CD4-positive, alpha-beta T cell treated with Interleukin-21 for 1 hour (primary cell): ENCODE measurements at places on chromosomes 5 and 9.

- DNase-seq: no peak
Observed at GRCh38 chr9:36862206-36863145, 171.6 kb downstream of the PAX5 start.

- no peak for DNase-seq
Observed at GRCh38 chr5:174386846-174387245, 337.5 kb upstream of the MSX2 start.

- DNase-seq: no peak
Observed at GRCh38 chr5:10017786-10018185, 231.9 kb downstream of the ATPSCKMT start.

DNA sequence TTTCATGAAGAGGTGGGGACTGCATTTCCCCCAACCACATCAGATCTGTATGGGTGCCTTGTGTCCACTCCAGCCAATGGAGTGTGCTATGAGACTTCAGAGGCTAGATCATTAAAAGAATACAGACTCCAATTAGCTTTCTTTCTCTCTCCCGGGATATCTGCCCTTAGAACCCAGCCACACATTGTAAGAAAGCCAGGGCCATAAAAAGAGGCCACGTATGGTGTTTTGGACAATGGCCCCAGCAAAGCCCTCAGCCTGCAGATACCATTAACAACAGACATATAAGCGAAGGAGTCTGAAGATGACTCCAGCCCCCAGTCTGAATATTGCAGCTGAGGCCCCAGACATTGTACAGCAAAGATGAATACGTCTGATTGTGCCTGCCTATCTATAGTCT is 21.5 kb downstream of the IL6ST start:
- no peak for DNase-seq

DNA sequence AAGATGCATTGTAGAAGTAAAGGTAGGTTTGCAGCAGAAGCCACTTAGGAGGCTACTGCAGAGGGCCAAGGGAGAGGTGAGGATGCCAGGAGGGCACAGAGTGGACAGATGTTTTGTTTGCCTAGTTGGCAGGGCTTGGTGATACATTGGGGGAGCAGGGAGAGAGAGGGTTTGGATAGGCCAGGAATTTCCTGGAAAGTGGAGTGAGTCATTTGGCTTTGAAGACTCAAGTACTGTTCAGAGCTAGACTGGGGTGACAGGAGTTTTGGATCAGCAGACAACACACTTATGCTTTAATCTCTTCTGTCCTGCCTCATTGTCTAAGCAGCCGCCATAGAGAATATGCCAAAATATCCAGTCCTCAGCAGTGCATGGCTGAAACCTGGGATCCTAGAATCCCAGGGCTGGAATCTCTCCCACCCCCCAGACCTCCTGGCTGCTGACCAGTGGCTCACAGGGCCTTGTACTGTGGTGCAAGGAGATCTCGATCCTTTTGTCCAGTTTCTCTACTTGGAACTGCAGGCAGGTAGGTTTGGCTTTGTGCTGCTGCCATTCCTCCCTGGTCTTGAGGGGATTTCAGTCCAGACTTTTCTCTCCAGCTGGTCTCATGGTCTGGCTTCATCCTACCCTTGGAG is 11.0 kb downstream of the TMEM268 start:
- no peak for DNase-seq

DNA sequence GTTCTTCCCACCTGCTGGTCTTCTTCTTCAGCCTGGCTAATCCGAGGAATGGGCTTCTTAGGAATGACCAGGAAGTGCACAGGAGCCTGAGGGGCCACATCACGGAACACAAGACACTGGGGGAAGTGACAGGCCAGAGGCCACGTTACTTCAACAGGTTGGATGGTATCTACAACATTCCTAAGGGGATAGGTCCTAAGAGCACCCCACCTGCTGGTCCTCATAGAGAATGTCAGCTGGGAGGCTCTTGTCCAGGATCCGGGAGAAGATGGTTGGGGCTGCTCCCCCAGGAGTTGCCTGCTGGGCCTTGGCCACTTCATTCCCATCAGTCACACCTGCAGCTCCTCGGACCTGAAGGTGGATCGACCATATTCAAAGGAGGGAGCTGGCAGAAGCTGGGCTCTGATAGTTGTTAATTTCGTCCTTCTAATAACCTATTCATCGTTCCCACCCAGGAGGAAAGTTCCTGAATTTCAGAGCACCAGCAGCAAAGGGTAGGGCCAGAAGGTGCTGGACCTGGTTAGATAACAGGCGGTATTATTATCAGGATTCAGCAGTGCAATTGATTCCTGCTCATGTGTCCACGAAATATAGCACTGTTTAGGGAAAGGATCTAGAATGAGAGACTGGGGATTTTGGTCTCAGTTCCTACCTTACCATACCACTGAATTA is 1.3 kb downstream of the HINT2 start:
- DNase-seq: no peak

DNA sequence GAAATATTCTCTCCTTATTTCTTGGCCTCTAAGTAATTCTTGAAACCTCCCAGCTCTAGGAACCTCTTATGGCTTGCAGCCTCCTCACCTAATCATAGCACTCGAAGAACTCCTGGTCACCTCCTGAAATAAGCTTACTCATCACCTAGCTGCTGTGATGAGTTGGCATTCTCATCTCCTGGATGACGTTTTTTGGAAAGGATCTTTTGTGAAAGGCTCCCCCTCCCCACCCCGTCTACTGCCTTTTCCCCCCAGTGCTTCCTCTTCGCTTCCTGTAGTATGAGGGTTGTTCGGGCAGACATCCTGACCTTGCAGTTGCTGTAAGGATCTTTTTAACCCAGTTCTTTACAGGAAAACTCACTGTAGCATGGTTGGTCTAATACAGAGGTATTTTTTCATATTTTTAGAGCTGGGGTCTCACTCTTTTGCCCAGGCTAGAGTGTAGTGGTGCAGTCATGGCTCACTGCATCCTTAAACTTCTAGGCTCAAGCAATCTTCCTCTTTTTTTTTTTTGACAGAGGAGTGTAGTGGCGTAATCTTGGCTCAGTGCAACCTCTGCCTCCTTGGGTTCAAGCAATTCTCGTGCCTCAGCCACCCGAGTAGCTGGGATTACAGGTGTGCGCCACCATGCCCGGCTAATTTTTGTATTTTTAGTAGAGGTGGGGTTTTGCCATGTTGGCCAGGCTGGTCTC is 41.8 kb downstream of the ARHGAP26 start:
- DNase-seq: no peak

GRCh38 chr5:149172709-149173505 is 31.6 kb downstream of the ABLIM3 start:
- DNase-seq: no peak

DNA sequence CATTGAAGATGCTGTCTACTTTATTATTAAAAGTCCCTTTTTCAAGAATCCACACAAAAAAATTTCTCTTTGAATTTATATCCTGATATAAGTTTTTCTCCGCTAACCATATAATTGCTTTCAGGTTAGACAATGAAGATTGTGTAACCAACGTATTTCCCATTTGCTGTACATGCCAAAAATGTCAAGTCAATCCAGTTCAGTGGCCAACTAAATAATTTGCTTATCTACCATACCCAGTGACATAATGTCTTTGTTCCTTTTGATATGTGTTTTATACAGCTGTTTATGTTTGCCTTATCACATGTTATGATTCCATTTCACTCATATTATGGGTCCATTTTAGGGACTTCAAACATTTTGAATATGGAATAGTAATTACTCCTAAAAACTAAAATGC is 349.9 kb downstream of the EFNA5 start:
- no peak for DNase-seq

DNA sequence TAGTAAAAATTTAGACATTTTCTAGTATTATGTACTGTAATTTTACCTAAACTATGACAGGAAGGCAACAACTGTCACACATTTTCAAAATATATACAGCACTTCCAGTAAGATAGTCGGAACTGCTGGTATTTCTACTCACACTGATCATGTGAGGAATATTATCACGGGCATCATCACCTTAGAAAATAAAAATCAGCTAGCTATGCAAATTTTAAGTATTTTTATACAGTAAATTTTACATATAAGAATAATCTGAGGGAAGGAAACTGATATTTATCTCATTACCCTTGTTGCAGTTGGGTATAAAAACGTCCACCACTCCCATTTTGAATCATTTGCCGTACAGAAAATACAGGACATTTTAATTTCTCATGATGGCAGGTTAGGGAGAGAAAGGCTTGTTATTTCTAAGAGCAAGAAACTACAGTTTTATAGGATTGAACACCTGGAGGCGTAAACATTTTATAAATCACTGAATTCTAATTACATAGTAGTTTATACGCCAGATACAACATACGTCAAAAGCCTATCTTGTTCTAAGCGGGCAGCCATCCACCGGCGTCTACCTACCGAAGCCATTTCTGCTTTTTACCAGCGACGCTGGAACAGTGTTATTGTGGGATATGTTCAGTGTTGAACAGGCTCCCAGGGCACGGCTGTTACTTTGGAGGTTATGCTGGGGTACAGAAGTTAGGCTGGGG is 729 bp upstream of the TNPO1 start:
- DNase-seq: peak; percentile 49

DNA sequence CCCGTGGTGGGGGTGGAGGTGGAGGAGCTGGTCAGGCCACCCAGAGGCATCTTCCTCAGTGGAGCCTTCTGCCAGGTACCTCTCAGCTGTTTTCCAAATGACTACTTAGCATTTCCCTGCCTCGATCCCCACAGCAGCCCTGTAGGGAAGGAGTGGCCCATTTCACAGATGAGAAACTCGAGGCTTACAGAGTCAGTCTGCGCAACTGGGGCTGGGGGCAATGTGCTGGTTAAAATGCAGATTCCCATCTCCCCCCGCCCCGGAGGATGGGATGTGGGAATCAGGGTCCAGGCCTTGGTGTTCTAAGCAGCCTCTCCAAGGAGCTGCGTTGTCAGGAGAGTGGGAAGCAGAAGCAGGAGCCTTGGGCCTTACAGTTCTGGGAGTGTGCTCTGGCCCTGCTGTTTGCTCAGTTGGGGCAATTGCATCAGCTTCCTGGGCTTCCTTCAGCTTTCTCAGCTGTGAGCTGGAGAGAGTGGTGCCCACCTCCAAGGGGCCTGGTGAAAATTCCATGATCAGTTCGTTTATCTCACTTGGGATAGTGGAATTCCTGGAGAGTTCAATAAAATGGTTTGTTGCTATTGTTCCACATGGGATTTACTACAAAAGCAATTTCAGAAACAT is 19.4 kb downstream of the ERGIC1 start:
- no peak for DNase-seq

GRCh38 chr5:65769539-65769938 is 47.5 kb downstream of the NLN start:
- no peak for DNase-seq

- no peak for DNase-seq
Observed at GRCh38 chr5:150138551-150139265, 16.9 kb downstream of the PDGFRB start.

GRCh38 chr9:126347911-126348760 is 21.5 kb downstream of the MVB12B start:
- no peak for DNase-seq

GRCh38 chr9:13020146-13021040 is 245.6 kb downstream of the LURAP1L start:
- no peak for DNase-seq

- no peak for DNase-seq
Observed at GRCh38 chr5:41649659-41650058, 139.3 kb upstream of the PLCXD3 start.

GRCh38 chr5:30343707-30344106 is 849.8 kb upstream of the CDH6 start:
- no peak for DNase-seq

DNA sequence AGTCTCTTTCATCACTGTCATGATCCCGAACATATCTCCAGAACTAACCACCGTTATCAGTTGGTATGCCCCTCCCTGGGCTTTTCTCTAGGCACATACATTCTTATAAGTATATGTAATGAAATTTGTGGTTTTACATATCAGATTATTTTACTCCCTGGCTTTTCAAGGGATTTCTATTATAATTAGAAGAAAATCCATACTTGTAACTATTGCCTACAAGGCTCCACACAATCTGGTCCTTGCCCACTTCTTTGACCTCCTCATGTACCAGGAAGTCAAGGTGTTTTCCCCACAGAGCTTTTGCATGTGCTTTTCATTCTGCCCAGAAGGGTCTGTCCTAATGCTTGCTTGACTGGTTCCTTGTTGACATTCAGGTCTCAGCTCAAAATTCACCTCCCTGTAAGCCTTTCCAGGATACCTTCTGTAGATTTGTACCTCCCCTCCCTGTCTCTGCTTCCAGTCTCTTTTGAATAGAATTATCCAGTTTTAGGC is 33.6 kb upstream of the HSD17B4 start:
- no peak for DNase-seq
